ENCODE measurements at places on chromosomes 16 and 17.

GRCh38 chr17:48250949-48251348 lies 143.4 kb downstream of the SNX11 start:
- no peak for DNase-seq

- DNase-seq, result no peak
Observed at GRCh38 chr16:82587289-82587688, 39.5 kb upstream of the CDH13 start.

DNA sequence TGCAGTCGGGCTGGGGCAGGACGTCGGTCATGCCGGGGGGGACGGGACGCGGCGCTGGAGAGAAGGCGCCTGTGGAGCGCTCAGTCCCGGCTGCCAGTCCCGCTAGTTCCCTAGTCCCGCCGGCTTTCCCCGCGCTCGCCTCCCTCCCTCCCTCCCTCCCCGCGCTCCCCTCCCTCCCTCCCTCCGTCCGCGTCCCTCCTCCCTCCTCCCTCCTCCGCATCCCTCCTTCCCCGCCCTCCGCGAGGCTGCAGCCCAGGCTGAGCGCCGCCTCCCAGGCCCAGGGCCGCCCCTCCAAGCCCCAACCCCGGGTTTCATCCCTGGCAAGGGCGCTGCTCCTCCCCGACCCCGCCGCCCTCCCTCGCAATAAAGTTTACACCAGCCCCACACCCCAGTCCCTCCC lies 34.8 kb downstream of the TIMM22 start:
- no peak for DNase-seq

DNA sequence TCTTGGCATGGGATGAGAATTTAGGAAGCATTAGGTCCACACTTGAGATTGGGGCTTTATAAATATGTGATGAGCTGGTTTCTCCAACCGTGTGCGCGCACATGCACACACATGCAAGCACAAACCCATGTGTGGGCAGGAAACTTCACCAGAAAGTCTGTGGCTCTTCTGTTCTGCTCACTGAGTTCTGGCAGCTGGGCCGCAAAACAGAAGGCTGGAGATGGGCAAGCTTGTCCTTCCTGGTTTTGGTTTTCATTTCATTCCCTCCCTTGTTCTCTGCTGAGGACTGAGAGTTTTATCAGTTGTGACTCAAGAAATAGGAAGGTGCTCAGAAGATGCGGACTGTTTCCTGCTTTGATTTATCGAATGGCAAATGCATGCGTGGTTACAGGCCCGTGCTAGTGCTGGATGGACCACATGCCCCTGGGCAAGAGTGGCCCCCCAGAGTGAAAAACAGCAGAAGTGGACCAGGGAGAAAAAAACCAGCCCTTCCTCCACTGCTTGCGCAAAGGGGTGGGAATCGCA lies 14.1 kb downstream of the MAP3K14 start:
- no peak for DNase-seq

GRCh38 chr17:7655541-7655840 lies 4.8 kb downstream of the ATP1B2 start:
- DNase-seq, result no peak

DNA sequence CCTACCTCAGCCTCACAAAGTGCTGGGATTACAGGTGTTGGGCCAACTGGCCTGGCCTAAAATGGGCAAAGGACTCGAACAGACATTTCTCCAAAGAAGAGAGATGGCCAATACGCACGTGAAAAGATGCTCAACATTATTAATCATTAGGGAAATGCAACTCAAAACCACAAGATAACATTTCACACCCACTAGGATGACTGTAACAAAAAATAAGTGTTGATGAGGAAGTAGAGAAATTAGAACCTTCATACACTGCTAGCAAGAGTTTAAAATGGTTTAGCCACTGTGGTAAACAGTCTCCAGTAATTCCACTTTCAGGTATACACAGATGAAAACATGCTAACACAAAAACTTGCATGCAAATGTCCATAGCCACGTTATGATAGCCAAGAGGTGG lies 5.7 kb downstream of the TMED6 start:
- DNase-seq, result no peak

DNA sequence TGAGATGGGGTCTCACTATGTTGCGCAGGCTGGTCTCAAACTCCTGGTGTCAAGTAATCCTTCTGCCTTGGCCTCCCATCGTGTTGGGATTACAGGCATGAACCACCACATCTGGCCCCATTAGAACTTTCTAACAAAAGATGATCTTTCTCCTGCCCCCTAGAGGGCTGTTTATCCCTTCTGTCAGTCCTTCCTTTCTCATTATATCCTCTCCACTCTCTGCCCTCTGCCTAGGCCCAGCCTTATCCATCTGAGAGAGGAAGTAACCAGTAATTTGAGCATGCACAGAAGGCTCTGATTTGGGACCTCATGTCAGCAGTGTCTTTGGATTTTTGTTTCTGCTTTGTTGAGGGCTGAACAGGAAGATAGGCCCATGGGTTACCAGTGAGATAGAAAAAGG lies 4.4 kb upstream of the DHX40 start:
- DNase-seq, result peak; percentile 9

- DNase-seq, result no peak
Observed at GRCh38 chr16:11034481-11034931, 90.1 kb downstream of the CLEC16A start.

GRCh38 chr16:28072087-28072486 lies 8.6 kb upstream of the GSG1L start:
- no peak for DNase-seq

GRCh38 chr16:49674351-49674851 lies 181.5 kb downstream of the ZNF423 start:
- no peak for DNase-seq

GRCh38 chr17:79927688-79928501 lies 88.7 kb upstream of the CBX4 start:
- no peak for DNase-seq

GRCh38 chr17:5068236-5068635 lies 10.0 kb upstream of the ZFP3 start:
- DNase-seq, result no peak

GRCh38 chr16:84234321-84235241 lies 5.2 kb downstream of the KCNG4 start:
- DNase-seq, result no peak

GRCh38 chr17:63910096-63910495 lies 962 bp downstream of the CSHL1 start:
- no peak for DNase-seq

- DNase-seq, result no peak
Observed at GRCh38 chr16:1505912-1506311, 12.8 kb downstream of the TELO2 start.

GRCh38 chr17:78144147-78144719 lies 2.0 kb upstream of the C17orf99 start:
- no peak for DNase-seq

GRCh38 chr16:20320178-20320577 lies 7.1 kb downstream of the GP2 start:
- DNase-seq, result no peak

DNA sequence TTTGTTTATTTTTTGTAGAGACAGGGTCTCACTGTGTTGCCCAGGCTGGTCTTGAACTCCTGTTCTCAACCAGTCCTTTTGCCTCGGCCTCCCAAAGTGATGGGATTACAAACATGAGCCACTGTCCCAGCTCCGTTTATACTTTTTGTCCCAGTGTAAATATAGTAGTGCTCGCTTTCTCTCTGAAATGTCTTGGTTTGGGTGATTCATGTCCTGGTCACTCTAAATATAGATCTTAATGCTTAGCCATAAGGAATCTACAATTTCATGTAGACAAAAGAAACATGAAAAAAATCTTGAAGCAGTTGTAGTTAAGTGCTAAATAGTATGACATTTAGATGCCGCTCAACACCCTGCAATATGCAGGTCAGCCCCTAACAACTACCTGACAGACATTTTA lies 126.9 kb downstream of the KATNIP start:
- no peak for DNase-seq

DNA sequence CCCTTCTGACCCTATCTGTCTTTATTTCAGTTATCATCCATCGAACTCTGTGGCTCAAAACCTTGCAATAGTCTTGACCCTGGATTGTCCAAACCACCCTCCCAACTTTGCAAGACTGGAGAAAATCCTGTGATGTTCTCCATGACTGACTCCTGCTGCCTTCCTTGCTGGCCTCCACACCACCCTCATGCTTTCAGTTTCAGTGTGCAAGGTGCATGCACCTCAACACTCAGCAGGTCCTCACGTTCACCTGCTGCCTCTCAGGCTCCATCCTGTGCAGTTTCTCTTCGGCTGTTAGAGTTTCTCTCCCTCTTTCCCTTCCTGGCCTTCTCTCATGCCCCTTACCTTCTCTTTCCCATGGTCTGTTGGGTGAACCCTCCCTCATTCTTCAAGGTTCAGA lies 59.4 kb upstream of the ASIC2 start:
- no peak for DNase-seq

DNA sequence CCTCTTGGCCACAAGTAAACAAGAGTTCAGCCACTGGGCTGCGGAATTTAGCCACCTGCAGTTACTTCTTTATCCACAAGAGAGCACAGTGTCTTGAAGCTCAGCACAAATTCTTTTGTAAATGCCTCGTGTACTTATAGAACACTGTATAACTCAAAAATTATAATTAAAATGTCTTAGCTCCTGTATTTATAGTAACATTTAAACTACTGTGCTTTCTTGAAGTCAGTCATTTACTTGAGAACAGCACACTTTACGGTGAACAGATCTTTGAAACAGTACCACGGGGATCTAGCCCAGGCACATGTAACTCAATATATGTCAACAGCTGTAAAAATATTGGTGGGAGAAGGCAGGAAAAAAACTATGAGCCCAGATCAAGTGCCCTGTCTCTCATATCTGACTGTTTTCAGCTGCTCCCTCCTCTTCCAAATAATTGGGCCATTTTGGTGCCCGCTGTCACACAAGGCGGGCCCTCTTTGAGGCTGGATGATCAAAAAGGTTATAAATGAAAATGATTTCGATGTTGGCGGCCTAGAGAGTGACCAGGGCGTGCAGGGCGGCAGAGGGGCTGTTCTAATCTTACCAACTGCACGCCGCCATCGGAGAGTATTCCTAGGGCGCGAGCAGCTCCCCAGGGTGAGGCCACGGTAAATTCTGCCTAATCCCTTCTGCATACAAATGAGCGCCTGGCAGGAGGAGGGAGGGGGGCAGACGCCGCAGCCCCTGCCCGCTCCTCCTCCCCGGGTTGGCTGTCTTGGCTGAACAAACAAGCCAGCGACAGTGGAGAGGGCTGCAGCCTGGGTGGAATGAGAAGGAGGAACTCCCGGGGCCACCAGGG lies 183.2 kb downstream of the C16orf78 start:
- DNase-seq, result no peak

DNA sequence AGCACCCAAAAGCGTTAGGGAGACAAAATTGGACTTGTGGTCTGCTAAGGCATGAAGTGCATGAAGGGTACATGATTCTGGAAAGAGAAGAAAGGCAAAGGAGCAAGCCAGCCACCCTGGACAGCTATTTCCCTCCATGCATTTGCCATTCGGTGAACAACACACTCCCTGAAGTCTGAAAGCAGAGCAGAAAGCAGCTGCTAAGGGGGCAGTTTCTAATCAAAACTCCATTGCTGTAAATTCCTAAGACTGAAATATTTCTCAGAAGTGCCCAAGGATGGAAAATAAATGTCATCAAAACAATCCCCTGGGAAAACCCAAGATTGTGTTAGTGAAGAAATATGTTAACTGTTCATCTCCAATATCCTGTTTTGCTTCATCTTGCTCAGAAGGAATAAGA lies 44.3 kb downstream of the PMP22 start:
- no peak for DNase-seq

DNA sequence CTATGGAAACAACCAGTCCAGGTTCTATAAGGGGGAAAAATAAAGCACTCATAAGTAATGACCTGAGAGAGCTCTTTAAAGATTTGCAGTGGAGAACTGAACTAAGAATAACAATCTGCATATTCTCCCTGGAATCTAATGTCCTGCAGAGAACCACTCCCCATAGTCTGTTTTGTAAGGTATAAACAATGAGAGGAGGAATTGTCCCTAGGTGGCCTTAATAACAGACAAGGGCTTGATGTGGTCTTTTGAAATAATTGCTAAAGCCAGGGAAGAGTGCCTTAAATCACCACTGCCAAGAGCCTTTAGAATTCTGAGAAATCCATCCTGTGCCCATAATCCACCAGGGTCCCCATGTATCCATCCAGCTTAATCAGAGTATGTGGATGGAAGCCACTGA lies 106.3 kb downstream of the CDH11 start:
- DNase-seq, result no peak

GRCh38 chr17:42918902-42919521 lies 18.4 kb downstream of the G6PC1 start:
- DNase-seq, result no peak

GRCh38 chr16:76441876-76442275 lies 164.7 kb downstream of the CNTNAP4 start:
- DNase-seq, result no peak

DNA sequence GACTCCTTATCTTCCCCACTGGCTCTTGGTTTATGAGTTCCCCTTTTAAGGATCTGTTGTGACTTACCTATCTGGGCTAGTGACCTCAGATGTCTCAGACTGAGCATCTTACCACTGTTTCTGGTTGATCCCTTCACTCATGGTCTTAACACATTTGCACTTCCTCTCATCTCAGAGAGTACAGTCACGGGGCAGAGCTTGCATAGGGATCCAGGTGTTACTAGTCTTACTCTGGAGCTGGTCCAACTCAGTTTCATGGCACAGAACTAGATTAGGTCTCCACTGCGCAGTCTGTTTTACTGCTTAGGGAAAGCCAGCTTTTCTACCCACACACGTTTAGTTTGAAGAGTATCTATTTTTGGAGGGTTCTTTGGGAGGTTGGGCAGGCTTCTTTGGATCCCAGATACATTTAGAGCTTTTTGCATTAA lies 10.2 kb downstream of the GABARAPL2 start:
- no peak for DNase-seq

DNA sequence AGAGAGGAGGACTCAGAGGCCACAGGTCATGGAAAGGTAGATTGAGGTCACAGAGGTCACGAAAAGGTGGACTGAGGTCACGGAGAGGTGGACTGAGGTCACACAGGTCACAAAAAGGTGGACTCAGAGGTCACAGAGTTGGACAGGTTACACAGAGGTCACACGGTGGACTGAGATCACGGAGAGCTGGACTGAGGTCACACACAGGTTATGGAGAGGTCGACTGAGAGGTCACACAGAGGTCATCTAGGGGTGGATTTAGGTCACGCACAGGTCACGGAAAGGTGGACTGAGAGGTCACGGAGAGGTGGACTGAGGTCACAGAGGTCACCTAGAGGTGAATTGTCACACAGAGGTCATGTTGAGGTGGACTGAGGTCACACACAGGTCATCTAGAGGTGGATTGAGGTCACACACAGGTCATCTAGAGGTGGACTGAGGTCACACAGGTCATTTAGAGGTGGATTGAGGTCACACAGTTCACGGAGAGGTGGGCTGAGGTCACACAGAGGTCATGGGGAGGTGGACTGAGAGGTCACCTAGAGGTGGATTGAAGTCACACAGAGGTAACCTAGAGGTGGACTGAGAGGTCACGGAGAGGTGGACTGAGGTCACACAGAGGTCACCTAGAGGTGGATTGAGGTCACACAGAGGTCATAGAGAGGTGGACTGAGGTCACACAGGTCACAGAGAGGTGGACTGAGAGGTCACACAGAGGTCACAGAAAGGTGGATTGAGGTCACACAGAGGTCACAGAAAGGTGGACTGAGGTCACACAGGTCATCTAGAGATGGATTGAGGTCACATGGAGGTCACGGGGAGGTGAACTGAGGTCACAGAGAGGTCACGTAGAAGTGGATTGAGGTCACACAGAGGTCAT lies 26.7 kb upstream of the JPT2 start:
- DNase-seq, result no peak

GRCh38 chr16:49755313-49755620 lies 100.6 kb downstream of the ZNF423 start:
- no peak for DNase-seq

- peak; percentile 57 for DNase-seq
Observed at GRCh38 chr17:79042421-79043190, 18.6 kb downstream of the C1QTNF1 start.

Measured in GM12892 (cell line).